Articular chondrocyte of knee joint (primary cell): ENCODE measurements at places on chromosomes 3 and 15. TPM values are rescaled to one million over a fixed set of nuclear protein-coding genes. Genes with fewer than 3 reads are reported as not detected.

The TGM4 gene
- total RNA-seq = not detected in 2 replicates

The U2SURP gene
- 103 and 111 TPM in 2 replicates for total RNA-seq

The GOLGA6L7 gene
- total RNA-seq = not detected in 2 replicates

The HIGD2B gene
- not detected in 2 replicates for total RNA-seq

The ALDH1A2 gene
- total RNA-seq = 13.7 and 21.8 TPM in 2 replicates

The GOLGA6B gene
- not detected in 2 replicates for total RNA-seq

The DNAJB11 gene
- total RNA-seq = 47.1 and 54.6 TPM in 2 replicates

The FAM227B gene
- 6.1 and 7.0 TPM in 2 replicates for total RNA-seq
